ENCODE measurements at places on chromosomes 11 and 22.

DNA sequence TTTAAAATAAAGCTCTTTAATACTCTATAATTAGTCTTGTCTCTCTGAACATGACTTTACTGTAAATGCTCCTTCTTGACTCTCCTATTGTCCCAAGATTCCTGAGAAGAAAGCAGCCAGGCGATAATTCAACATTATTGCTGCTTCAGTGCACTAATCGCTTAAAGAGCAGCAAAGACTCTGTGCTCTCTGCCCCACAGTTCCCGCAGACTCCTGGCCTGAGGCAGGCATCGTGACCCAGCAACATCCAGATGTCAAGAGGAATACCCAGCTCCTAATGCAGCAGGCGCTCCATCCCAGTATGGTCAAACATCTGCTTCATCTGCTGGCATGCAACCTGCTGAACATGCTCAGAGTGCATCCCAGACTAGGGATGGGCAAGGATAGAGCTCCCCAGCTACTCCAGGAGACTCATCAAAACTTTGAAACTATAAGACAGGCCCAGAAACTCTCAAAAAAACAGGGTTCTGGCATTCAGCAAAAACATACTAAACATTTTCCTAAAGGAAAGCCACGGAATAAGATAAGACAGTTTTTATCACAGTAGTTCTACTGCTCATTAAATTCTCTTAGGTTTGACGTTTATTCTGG, 270.0 kb downstream of the SOX6 start:
- DNase-seq: no peak

- no peak for DNase-seq
Measured at GRCh38 chr11:7619322-7619721, 54.0 kb downstream of the CYB5R2 start.

- peak; percentile 71 for DNase-seq
Measured at GRCh38 chr11:9972989-9973388, 309.1 kb downstream of the SWAP70 start.

- no peak for DNase-seq
Measured at GRCh38 chr11:75553182-75553581, 8.9 kb upstream of the SERPINH1 start.

- peak; percentile 31 for DNase-seq
Measured at GRCh38 chr11:118434553-118435289, 1.6 kb upstream of the KMT2A start.

DNA sequence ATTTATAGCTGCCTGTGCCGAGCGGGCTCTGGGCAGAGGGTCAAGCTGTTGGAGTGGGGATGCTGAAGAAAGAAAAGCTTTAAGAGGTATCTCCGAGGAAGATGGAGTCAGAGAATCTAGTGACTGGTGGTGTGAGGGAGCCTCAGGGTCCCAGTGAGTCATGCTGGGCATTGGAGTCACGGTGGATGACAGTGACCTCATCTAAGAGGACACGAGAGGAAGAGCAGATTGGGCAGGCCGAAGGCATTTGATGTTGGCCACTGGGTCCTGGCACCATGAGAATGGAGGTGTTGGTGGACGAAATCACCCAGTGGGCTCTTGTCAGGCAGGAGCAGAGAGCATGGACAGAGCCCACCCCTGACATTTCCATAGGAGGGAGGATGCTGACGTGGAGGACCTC, 68.4 kb downstream of the TBC1D22A start:
- DNase-seq: peak; percentile 23

DNA sequence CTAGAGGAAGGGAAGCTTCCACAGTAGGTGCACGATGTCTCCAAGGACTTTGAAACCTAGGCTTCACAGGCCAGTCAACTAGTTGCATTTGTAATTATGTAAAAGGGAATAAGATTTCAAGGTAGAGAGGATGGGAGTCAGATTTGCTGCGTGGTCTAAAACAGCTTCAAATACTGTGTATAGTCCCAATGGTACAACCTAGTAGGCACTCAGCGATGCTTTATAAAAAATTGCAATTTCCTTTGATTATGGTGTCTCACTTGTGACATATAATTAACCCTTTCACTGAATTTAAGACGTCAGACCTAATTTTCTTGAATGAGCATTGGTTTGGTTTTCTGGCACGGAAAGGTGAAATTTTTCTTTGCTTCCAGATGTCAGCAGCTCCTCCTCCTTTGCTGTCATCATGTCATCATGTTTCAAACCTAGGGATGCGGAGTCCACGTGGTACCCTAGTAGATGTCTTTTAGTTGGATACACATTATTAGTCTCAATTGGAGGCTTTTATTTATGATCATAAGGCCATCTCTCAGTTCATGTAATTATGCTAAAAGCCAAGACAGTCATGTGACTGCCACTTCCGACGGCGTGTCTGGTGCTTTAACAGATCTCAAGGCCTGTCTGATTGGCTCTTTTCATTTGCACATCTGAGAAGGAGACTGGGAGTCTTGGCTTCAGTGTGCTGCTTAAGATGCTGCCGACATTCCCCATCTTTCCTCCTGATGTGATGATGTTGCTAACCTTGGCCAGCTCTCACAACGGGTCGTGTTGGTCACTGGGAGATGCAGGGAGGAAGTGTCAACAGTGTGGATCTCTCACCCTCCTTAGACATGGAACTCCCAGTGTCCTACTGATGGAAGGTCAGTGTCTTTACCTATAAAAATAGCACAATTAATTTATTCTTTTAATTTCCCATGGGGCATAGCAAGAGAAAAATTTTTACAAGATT, 134.0 kb downstream of the HIPK3 start:
- no peak for DNase-seq

GRCh38 chr11:126319374-126319740, 15.5 kb downstream of the DCPS start:
- no peak for DNase-seq

- DNase-seq: no peak
Measured at GRCh38 chr11:69436041-69436982, 45.2 kb upstream of the LINC01488 start.

DNA sequence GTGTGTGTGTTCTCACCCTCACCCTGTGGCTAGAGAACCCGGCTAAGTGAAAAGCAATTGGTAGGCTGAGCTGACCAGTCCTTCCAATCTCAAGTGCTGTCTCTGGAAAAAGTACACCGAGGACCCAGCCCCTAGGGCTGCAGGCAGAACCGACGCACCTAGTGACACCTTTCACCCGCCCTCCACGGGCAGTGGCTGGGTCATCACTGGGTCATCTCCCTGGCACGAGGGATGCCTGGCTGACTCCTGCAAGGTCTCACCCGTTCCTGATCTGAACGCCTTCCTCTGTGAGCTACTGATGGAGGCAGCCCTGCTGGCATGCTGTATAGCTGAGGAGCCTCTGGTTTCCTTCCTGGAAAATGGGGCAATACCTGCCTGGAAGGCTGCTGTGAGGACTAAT, 311.5 kb downstream of the NTM start:
- no peak for DNase-seq

GRCh38 chr22:48779661-48780596, 1047.7 kb downstream of the BRD1 start:
- DNase-seq: no peak

GRCh38 chr11:58513747-58514367, 6.0 kb upstream of the OR5B21 start:
- DNase-seq: peak; percentile 51

DNA sequence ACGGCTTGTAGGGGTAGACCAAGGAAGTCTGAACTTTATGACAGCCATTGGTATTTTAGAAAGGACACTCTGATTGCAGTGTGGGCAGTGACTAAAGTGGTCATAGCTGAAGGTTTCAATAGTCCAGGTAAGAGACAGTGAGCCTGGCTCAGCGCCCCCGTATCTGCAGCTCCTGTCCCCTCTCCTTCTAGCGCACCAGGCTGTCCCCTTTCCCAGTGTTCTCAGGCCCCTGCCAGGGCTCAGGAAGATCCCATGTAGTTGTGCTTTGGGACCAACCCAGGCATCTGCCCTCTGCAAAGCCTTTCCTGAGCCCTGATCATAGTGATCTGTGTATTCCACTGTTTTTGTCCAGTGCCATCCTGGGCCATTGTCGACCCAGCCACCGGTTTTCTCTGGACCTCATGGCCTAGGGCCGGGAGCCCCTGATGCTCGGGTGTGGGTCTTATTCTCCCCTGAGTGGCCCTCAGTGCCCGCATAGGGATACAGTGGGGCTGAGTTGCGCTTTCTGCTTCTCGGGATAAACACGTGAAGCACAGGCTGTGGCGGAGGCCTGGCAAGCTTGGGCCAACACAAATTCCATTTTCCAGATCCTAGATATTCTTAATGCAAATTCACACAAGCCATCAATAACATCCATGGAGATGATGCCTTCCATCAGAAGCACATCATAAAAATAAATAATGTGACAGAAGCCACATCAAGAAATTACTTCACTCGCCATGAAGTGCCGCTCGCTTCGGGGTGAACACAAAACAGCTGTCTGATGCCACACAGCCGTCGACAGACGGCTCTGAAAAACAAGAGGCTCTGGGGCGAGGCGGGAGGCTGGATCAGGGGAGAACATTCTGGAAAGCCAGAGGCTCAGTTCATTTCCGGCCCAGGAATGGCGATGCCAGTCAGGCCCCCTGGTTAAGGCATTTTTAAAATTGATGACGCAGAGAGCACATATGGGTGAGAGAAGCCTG, 805.0 kb downstream of the TBC1D22A start:
- DNase-seq: no peak

GRCh38 chr11:8094656-8095055, 13.6 kb downstream of the TUB start:
- no peak for DNase-seq

DNA sequence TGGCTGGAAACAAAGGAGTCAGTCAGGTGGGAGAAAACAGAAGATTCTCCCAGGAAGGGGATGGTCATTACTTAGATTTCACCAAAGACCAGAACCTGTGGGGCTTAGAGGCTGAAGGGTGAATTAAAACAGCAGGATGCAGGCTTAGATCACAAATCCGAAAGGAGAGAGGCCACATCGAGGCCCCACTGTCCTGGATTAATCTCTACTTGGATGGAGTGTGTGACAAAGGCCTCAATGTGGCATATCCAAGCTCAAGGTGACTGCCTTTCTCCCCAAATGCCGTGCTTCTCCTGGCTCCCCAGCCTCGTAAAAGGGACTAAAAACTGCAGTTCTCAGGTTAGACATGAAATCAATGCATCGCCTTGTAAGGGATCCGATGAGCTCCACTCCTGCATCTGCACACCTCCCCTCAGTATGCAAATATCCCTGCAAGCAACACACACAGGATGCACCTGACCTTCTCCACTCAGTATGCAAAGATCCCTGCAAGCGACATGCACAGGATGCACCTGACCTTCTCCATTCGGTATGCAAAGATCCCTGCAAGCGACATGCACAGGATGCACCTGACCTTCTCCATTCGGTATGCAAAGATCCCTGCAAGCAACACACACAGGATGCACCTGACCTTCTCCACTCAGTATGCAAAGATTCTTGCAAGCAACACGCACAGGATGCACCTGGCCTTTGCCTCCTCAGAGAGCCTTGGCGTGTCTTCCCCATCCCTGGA, 447.4 kb downstream of the BRD1 start:
- no peak for DNase-seq

DNA sequence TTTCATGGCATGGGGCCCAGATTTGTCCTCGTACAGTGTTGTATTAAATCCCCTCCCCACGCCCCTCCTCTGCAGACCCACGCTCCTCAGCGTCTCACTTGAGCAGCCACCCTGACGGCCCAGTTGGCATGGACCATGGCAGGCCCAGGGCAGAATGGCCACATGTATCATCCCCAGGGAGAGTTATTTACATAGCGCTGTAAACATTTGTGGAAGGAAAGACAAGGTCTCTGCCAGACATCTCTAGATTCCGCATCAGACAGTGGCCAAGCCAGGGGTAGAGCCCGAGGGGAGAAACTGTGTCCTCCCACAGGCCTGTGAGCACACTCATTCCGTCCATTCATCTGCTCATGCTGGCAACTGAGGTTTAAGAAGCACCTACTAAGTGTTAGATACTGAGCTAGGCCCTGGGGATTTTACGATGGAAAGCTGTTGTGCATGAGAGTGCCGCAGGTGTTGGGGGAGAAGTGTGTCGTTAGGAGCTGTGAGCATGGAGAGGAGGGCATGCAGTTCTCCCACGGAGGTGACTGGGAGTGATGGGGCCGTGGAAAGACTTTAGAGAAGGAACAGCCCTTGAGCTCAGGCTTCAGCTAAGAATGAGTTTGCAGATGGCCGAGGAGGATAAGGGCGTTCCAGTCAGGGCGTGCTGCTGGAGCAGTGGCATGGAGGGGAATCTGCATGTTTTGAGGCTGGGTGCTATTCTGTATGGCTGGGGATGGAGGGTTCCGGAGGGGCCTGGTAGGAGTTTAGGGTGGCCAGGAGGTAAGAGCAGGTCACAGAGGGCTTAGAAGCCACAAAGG, 94.9 kb downstream of the GRIK4 start:
- no peak for DNase-seq

All from fibroblast of skin of right biceps (primary cell).